A549 treated with CORT108297 at 1 μM for 4 hours (cell line): ENCODE measurements at places on chromosomes 4 and X. TPM values are rescaled to one million over a fixed set of nuclear protein-coding genes. Genes with fewer than 3 reads are reported as not detected.

The HS3ST1 gene
- total RNA-seq = 0.27 to 0.54 TPM (median 0.39 TPM) in 5 replicates

The LSM6 gene
- total RNA-seq = 31.3 to 53.3 TPM (median 31.4 TPM) in 5 replicates

The UGT2B10 gene
- total RNA-seq = 0.06 TPM in 1 of 5 replicates, not detected in the others

The SATL1 gene
- total RNA-seq = not detected in 5 replicates

The SLBP gene
- total RNA-seq = 69.5 to 88.8 TPM (median 71.8 TPM) in 5 replicates

The CLDN22 gene
- total RNA-seq = not detected in 5 replicates

The ANK2 gene
- 0.69 to 1.6 TPM (median 0.75 TPM) in 5 replicates for total RNA-seq

The SPANXA1 gene
- 0.16 to 0.42 TPM (median 0.18 TPM) in 3 of 5 replicates, not detected in the others for total RNA-seq

The CT45A10 gene
- 0.13 to 0.38 TPM (median 0.32 TPM) in 4 of 5 replicates, not detected in the other for total RNA-seq

The ADH1C gene
- total RNA-seq = not detected in 5 replicates

The TMPRSS11D gene
- total RNA-seq = not detected in 5 replicates

The ENPEP gene
- total RNA-seq = 0.01 to 0.14 TPM (median 0.09 TPM) in 5 replicates

The EXOC1L gene
- not detected in 5 replicates for total RNA-seq

The TLL1 gene
- total RNA-seq = 0.09 to 0.30 TPM (median 0.15 TPM) in 5 replicates

The CNKSR2 gene
- total RNA-seq = 2.1 to 2.9 TPM (median 2.5 TPM) in 5 replicates

The TLR2 gene
- total RNA-seq = 0.13 to 0.23 TPM (median 0.16 TPM) in 5 replicates

The DUSP21 gene
- not detected in 5 replicates for total RNA-seq
